ENCODE measurements at places on chromosomes 5 and 9.
A peak's percentile ranks its signal among the peaks of the same experiment; 100 is the strongest.

DNA sequence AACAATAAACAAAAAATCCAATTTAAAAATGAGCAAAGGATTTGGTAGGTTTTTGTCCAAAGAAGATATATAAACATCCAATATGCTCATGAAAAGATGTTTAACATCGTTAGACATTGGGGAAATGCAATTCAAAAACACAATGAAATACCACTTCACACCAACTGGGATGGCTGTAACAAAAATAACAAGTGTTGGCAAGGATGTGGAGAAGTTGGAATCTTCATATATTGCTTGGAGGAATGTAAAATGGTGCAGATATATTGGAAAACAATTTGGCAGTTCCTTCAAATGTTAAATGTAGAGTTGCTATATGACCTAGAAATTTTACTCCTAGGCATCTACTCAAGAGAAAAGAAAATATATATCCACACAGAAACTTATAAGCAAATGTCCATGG lies 224.3 kb downstream of the AUH start:
- DNase-seq = no peak

DNA sequence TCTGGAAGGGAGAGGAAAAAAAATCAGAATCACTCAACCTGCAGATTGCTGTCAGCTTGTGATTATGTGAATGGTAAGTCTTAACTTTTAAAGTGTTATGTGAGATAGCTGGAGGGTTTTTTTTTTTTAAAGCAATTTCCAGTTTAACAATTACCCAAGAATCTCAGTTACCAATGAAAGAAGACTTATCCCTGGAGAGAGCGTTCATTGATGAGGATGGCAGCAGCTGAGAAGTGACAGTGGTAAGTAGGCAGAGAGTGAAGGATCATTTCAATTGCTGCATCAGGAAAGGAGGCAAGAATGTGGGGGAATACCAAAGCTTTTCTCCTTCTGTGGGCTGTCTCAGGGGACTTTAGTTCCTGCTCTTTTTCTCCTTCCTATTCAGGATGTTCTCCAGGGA lies 370.2 kb upstream of the C9orf72 start:
- DNase-seq = no peak

DNA sequence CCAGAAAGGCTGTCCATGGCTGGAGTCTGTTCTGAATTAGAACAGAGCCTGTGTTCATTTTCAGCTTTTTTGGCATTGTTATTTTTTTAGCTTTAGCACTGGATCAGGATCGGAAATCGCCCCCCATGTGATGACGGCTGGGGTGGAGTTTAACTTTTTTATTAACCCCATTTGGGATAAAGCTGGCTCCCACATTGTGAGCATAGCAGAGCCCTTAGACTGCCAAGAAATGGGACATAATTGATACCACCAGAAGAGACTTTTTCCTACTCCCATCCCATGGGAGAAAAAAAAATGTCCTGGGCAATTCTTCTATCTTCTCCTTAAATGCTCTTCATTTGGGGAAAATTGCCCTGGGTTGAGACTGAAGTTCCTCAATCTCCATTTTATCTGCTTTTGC lies 52.4 kb downstream of the SLIT3 start:
- peak; percentile 87 for DNase-seq

DNA sequence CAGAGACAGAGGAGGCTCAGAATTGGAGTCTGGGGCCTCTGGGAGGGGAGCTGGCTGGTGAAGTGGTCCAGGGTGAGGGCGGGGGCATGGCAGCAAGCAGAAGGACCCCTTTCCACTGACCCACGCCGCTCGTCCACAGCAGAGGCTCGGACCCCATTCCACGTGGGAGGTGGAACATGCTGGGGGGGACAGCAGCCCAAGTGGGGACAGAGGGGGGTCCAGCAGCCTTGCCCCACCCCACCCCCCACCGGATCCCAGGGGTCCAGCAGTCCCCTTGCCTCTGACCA lies 25.4 kb upstream of the NKD2 start:
- no peak for DNase-seq

DNA sequence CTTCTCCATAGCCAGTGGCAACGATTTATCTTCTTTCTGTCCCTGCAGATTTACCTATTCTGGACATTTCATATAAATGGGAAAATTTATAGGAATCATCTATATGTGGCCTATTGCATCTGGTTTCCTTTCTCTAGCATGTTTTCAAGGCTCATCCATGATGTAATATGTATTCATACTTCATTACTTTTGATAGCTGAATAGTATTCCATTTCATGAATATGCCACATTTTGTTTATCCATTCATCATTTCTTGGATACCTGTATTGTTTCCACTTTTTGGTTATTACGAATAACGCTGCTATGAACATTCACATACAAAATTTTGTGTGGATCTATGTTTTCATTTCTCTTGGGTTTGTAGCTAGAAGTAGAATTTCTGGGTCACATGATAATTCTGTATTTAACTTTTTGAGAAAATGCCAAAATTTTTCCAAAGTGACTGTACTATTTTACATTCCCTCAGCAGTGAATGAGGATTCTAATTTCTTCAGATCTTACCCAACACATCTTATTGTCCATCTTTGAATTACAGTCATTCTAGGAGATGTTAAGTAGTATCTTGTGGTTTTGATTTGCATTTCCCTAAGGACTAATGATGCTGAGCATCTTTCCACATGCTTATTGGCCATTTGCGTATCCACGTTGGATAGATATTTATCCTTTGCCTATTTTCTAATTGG lies 3.6 kb downstream of the IARS1 start:
- peak; percentile 66 for DNase-seq

DNA sequence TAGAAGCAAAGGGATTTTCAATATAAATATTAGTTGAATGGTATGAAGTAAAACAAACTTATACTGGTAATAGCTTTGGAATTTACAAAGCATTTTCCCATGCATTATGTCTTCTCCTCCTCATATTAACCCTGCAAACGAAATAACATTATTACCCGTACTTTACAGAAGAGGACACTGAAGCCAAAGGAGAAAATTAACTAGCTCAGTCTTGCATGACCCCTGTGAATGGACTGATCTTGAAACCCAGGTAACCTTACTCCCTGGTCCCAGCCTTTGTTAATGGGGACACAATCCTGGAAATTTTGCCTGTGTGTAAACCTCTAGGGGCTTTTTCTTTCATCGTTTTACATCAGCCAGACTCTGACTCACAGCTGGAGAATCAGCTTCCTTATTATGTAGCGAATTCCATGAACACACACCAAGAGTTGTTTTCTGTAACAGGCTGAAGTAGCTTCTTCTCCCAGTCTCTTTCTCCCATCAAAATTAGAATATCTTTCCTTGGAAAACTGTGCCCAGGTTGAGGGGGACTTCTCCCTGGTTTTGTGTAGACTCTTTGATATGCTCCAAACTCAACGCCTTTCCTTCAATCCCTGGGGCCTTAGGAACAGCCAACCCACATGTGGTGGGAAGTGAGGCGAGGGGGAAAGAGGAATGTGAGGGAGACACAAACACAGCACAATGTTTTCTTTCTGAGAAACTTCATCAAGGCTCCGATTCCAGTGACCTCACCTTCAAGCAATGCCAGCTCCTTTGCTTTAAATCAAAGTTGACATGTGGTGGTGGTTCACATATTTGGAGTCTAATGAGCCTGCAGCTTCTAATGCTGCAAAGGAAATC lies 480.9 kb upstream of the PAPPA start:
- DNase-seq = peak; percentile 100

DNA sequence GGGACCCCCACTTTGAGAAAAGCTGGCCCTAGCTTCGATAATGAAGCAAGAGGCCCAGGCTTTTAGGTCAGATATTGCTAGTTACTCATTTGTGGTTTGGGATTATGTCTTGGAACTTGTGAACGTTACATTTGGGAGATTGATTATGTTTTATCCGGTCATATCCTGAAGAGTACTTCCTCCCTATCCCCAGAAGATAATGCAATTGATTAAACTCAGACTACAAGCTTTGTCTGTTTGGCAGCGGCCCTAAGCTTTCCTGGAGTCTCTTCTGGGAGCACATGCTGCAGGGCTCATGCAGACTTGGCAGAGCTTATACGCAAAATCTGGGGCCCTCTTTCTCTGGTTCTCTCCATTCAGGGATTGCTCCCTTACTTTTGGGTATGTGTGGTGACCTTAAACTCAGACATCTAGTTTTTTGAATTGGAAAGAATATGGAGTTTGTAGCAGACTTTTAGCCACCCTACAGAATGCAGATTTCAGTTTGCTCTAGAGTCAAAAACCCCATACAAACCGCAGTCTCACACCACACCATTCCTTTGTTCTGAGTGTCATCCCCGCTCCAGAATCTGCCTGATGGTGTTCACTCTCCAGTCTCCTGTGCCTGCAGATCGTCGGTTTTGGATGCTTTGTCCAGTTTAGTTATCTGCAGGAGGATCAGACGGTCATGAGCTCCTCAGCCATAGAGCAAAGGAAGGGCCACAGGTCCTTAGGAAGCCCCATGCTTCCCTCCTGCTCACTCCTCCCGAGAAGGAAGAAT lies 449.5 kb upstream of the TRPC7 start:
- DNase-seq = peak; percentile 93

GRCh38 chr5:71982717-71983395 lies 124.4 kb upstream of the MAP1B start:
- no peak for DNase-seq

- peak; percentile 66 for DNase-seq
These were observed 70.0 kb upstream of the KLF9 start for GRCh38 chr9:70484232-70485130.

DNA sequence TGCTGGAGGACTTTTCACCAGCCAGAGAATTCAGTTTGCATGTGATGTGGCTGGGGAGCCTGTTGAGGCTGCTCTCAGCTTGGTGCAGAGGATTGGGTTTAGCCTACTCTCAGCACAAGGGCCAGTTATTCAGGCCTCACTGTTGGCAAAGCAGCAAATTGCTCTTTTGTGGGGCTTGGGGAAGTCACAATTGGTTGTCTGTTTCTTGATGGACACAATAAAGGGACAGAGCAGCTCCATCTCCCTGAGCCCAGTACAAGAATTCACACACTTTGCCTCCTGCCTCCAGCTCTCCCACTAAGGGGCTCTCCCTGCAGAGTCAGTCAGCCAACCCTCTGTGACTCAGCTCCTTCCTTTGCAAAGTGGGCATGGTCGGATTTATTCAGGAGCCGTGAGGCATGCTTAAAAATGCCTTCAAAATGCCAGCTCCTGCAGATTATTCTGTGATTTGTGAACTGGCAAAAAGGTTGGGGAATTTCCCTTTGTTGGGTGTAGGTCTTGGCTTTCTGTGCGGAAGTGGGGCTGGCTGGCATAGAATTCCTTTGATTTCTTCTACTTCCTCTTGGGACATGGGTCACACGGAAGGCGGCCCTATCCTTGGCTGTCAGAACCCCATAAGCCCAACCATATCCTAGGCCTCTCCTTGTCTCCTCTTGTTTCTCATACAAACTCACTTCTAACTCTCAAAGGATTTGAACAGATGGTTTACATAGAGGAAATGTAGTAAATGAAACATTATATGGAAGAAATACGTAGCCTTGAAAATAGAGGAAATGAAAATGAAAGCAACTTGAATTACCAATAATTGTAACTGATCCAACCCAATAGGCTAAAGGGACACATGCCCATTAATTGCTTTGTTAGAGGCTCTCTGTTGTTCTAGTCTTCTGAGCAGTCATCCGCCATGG lies 118.7 kb upstream of the CD180 start:
- peak; percentile 71 for DNase-seq

DNA sequence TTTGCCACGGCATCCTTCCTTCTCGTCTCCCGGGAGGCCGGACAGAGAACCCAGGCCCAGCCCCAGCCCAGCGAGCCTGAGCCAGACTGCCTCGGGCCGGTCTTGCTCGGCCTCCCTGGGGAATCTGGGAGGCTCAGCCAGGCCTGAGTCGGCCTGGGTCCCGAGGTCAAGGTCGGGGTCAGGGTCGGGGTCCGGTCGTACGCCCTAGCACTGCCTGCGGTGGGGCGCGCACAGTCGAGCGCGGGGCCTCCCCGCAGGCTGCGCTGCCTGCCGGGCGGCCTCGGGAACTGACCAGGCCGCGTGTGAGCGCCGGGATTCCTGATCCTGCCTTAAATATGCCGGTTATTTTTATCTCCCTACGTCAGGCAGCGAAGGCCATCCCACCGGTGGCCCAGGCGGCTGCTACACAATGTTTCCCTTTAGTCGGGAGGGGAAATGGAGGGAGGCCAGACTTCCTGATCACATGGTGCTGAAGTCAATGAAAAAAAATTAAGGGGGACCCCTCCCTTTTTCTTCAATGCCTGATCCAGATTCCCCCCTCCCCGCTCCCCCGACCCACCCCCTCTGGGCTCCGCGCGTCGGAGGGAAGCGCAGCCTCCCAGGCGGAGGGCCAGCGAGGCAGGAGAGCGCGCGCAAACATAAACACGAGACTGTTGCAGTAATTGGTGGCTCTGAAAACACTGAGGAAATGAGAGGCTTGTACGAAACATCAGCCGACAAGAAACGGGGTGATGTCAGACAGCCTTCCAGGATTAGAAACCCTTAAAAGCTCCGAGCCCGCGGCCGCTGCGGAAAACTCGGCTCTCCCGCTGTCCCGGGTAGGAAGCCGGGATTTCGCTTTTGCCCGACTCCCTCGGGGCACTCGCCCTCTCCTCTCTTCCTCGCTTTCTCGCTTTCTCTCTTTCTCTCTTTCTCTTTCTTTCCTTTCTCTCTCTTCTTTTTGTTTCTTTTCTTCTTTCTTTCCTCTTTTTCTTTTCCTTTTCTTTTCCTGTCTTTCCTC lies 148.2 kb upstream of the KLF4 start:
- peak; percentile 97 for DNase-seq

GRCh38 chr5:83568186-83568585 lies 96.6 kb downstream of the VCAN start:
- peak; percentile 94 for DNase-seq

DNA sequence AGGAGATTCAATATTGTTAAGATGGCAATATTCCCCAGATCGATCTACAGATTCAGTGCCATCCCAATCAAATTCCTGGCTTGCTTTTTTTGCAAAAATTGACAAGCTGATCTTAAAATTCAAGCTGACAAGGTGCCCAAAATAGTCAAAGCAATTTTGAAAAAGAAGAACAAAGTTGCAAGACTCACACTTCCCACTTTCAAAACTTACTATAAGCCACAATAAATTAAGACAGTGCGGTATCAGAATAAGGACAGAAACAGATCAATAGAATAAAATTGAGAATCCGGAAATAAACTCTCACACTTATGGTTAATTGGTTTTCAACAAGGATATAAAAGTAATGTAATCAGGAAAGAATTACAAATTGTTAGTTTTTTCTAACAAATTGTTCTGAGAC lies 97.1 kb downstream of the NRG2 start:
- DNase-seq = no peak

- no peak for DNase-seq
These were observed 180.8 kb downstream of the ASTN2 start for GRCh38 chr9:117234103-117234502.

- no peak for DNase-seq
These were observed 53.8 kb downstream of the KCNV2 start for GRCh38 chr9:2771087-2771486.

DNA sequence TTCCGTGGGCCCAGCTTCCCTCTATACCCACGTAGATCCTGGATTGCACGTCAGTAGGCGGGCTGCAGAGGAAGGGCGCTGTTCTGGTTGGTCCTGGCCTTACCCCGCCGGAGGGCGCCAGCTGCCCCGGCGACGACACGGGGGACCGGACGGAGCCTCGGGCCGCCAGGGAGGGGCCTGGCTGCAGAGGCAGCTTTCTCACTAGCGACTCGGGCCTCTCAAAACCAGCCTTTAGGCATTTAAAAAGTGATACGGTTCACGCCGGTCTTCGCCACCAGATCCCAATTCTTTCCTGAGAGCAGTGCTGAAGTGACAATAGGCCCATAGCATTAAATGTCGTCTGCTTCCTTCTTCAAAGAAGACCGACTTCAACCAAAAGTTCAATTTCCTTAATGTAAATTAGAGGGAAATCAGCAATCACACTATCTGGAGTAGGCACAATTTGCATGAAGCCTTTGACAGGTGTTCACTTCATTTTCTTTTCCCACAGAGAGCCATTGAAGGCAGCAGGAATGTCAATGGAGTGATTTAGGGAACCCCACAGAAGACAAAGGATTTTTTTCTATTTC lies 17.6 kb upstream of the UBE2D2 start:
- DNase-seq = peak; percentile 30

- DNase-seq = peak; percentile 88
These were observed 26.4 kb downstream of the PTGR1 start for GRCh38 chr9:111572950-111573604.
